ENCODE measurements at places on chromosomes 11 and 22.

GRCh38 chr22:48287031-48287430, 1524.6 kb downstream of the TBC1D22A start:
- no peak for DNase-seq

GRCh38 chr22:39268645-39269044, 23.9 kb upstream of the PDGFB start:
- DNase-seq: no peak

- DNase-seq: no peak
Measured at GRCh38 chr11:9718147-9718546, 54.3 kb downstream of the SWAP70 start.

- DNase-seq: peak; percentile 23
Measured at GRCh38 chr11:112025707-112026106, 499 bp downstream of the DLAT start.

DNA sequence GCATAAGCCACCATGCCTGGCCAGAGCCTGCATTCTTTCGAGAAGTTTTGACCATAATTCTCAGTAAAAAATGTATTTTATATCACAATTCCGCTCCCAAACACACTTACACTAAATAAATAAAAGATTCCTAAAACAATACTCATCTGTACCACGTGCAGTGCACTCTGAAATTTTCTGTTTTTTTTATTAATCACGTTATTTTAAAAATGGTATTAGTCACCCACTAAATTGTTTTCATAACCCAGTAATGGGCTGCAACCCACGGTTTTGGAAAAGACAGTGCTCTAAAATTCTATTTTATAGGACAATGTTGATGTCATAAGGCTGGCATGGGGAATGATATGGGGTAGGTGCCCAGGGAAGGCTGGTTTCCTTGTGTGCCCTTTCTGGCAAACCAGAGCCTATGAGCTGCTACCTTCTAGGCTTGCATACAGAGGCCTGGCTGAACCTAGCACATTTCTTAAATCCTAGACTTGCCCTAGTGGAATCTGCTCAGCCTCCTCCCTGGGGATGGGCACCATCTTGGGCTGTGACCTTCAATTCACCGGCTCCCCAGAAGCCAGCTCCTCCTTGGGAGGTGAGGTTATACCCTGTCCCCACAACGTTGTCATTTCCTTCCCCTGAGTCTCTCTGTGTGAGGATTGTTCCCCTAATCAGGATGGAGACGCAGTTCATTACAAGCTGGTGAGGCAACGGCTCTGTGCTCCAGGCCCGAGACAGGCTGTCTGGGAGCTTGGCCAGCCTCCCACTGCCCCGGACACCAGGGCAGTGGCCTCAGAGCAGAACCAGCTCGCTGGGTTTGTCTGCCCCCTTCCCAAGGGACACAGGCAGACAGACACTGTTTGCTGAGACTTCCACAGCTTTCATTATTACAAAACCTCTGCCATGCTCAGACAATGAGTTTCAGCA, 116.5 kb upstream of the NAV2 start:
- no peak for DNase-seq

DNA sequence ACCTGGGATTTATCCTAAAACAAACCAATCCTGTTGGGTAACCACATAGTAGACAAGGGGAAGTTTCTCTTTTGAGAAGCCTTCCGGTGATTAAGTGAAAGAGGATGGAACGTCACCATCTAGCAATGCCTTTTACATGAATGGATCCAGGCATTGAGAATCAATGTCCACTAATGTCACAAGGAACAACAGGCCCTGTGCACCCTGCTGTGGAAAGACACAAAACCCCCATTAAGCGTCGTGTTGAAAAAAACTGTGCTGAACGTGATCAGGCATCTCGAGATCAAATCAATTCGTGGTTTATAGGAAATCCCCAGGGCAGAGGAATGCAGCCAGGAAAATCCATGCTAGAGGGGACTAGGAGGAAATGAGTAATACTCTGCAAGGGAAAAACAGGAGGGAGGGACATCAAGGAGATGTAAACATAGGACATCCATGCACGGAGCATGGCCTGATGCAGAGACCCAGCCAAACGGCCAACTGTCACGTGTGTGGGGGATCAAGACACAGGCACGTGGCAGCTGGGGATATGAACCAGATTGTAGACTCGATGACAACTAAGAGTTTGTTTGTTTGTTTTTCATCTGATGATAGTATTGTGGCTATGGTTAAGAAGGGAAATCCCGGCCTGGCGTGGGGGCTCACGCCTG, 38.6 kb upstream of the CARS1 start:
- DNase-seq: no peak

DNA sequence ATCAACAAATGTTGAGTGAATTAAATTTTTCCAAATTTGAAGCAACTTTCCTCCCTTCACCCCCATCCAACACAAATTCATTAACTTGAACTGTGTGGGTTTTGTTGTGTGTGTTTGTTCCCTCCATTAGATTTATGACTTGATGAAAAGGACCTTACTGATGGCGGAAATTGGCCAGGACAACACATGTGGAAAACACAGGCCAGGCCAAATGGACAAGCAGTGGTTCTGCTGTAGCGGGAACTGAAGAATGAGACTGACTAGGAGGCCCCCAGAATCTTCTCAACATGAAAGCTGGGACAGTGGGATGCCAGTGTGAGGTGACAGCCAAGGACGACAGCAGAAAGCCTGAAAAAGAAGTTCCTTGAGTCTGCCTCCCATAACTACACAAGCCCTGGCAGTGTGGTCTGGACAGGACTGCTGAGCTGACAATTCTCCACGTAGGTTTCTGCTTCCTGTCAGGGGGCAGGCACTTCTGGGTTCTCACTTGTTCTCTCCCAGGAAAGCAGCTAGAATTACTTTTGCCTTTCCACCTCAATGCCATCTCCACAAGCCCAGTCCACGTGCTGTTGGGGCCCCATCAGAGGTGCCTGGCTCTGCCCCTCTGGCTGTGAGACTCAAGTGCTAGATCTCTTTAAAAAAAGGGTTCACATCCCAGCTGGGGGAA, 94.3 kb downstream of the ETS1 start:
- no peak for DNase-seq

DNA sequence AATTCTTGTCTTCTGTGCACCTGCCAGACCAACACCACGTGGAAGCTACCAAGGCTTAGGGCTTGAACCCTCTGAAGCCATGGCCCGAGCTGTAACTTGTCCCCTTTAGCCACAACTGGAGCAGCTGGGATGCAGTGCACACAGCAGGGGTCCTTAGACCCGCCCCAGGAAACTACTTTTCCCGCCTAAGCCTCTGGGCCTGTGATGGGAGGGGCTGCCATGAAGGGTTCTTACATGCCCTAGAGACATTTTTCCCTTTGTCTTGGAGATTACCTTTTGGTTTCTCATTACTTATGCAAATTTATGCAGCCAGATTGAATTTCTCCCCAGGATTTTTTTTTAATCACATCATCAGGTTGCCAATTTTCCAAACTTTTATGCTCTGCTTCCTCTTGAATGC, 9.7 kb downstream of the PATE3 start:
- DNase-seq: no peak

GRCh38 chr22:27137871-27138337, 480.5 kb downstream of the MIAT start:
- DNase-seq: no peak

DNA sequence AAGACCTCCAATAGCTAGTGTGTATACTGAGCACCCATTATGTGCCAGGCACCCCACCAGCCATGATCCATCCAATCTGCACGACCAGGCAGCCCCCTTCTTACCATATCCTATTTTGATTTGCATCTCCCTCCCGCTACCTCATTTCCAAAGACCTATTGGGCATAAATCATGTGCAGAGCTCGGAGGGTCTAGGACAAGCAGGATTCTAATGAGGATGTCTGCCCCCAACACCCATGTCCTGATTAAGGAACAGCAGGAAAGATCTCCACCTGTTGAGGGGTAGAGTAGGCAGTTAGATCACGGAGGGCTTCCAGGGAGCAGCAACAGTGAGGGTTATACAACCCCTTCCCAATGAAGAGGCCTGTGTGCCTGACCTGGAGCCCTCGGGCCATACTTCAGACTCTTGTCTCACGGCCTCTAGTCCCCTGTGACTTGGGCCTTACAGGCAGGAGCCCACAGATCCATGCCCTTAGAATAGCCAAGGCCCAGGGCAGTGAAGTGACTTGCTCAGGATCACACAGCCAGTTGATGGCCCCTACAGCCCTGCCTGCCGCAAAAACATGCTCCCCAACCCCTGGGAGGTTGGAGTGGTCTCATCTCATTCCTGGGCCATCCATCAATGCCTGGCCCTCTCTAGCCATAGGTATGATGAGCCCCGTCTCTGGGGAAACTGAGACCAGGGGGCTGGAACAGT, 3.5 kb downstream of the RAB3IL1 start:
- DNase-seq: no peak

- peak; percentile 97 for DNase-seq
Measured at GRCh38 chr22:42614312-42615091, at the start of gene POLDIP3. POLDIP3 (minus strand) TSS chr22:42614883; CDS start chr22:42614857, 26 bp downstream.

GRCh38 chr11:57414612-57415212, 12.2 kb downstream of the SLC43A3 start:
- no peak for DNase-seq

- no peak for DNase-seq
Measured at GRCh38 chr11:62446091-62446490, 27.3 kb downstream of the SCGB1A1 start.

DNA sequence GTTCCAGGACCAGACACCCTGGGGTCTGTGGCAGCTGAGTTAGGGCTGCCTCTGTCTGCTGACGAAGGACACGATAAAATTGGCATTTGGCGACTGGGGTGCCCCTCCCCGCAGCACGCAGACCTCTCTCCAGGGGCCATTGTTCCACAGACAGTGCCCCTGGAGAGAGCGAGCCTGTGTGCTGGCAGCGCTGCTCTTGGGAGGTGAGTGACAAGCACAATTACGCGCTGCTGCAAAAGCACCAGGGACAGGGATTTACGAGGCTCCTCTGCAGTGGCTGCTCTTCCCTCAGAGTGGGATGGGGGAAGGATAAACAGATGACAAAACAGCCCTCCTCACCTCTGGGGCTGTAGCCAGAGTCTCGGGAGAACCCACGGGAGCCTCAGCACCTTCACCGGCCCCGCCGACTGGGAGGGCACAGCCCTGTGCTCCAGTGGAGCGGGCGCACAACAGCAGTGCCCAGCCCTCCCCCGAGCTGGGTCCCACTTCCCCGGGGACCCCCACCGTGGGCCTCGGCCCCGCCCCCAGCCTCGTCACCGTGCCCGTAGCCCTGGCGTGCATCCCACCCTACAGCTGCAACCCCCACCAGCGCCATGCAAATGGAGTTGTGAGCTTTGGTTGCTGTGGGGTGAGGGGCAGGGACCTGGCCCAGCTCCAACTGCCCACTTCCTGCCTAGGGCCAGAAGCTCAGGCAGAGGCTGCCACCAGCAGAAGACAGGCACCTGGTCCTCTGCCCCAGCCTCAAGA, 19.6 kb downstream of the CHID1 start:
- DNase-seq: peak; percentile 85

GRCh38 chr11:7031471-7031871, 11.2 kb downstream of the NLRP14 start:
- DNase-seq: no peak

DNA sequence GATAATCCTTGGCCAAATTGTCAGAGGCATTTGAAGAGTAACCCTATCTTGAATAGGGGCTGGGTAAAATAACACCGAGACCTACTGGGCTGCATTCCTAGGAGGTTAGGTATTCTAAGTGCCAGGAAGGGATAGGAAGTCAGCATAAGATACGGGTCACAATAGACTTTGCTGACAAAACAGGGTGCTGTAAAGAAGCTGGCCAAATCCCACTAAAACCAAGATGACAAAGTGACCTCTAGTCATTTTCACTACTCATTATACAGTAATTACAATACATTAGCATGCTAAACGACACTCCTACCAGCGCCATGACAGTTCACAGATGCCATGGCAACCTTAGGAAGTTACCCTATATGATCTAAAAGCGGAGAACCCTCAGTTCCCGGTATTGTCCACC, 964 bp upstream of the REXO2 start:
- no peak for DNase-seq

GRCh38 chr11:105144887-105145286, 5.3 kb upstream of the CARD18 start:
- no peak for DNase-seq

DNA sequence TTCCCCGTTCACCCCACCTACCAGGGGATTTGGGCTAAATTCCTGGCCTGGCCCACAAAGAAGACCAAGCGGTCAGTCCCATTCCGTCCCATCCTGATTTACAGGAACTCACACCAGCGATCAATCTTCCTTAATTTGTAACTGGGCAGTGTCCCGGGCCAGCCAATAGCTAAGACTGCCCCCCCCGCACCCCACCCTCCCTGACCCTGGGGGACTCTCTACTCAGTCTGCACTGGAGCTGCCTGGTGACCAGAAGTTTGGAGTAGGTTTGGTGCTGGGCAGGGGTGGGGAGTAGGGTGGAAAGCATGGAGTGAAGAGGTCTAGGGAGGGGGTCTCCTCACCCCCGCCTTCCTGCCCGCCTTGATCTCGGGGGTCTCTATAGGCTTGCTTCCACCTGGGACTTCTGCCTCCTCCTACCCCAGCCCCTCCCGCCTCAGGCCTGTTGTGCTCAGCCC, at the start of gene SERPING1:
SERPING1 (plus strand) TSS at position 225 of the 455 bp plus-strand sequence. CDS start 586 bp downstream, outside the sequence.
- no peak for DNase-seq
